ENCODE measurements at places on chromosomes 2 and 18.

GRCh38 chr2:235098269-235098668 is 146.5 kb downstream of the SH3BP4 start:
- peak; percentile 44 for DNase-seq

GRCh38 chr2:176364273-176364977 is 95.2 kb downstream of the MTX2 start:
- DNase-seq: no peak

DNA sequence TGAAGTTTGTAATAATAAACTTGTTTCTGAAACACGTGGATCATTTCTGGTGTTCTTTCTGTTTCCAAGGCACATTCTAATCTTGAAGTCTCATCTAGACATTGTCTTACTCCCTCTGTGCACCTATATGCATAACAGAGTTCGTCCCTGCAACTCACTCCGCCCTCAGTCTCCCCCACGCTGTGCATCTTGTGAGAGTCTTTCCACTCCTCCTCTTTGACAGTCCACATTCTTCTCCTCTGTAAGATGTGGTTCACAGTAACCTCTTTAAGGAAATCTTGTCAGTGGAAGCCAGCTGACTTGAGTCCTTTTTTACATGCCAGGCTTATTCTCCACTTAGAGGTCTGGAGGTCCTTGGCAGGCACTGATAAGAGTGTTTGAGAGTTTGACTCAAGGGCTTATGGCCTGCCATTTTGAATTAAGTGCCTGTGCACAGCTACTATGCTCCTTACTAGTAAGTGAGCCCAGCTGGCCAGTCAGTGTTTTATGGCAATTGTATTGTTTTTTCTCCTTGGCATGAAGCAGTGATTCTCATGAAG is 108.9 kb upstream of the IL1R2 start:
- DNase-seq: peak; percentile 77

GRCh38 chr2:99554238-99554637 is 64.4 kb upstream of the REV1 start:
- no peak for DNase-seq

GRCh38 chr2:38131676-38132075 is 55.7 kb upstream of the CYP1B1 start:
- no peak for DNase-seq

DNA sequence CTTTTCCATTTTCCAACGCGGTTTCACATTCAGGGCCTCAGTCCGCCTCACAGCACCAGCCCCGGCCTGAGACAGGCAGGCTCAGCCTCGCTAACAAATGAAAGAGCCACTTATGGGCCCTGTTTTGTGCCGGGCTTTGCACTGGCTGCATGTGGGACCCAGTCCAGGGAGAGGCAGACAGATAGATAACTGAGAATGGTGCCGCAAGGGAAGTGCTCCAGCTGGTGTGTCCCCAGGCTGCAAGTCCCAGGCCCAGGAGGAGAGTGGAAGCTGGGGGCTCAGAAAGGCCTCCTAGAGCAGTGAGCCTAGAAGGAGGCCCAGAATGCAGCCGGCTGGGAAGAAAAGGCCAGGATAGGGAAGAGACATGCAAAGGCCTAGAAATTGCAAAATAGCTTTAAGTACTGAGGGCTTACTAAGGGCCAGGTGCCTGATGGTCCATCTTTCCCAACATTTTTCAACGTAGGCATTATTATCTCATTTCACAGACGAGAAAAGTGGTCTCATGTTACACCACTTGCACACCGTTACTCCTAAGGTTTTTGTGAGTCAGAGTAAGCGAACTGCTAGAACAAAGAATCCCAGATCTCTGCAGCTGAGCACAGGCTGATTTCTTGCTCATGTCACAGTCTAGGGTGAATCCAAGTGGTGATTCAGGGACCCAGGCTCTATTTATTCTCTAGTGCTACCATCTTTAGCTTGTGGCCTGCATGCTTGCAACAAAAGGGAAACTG is 26.0 kb downstream of the ADRA2B start:
- DNase-seq: peak; percentile 33

GRCh38 chr2:27681841-27682240 is 18.2 kb downstream of the SLC4A1AP start:
- DNase-seq: no peak

- DNase-seq: no peak
These were observed 165.0 kb upstream of the SESTD1 start for GRCh38 chr2:179429597-179429996.

DNA sequence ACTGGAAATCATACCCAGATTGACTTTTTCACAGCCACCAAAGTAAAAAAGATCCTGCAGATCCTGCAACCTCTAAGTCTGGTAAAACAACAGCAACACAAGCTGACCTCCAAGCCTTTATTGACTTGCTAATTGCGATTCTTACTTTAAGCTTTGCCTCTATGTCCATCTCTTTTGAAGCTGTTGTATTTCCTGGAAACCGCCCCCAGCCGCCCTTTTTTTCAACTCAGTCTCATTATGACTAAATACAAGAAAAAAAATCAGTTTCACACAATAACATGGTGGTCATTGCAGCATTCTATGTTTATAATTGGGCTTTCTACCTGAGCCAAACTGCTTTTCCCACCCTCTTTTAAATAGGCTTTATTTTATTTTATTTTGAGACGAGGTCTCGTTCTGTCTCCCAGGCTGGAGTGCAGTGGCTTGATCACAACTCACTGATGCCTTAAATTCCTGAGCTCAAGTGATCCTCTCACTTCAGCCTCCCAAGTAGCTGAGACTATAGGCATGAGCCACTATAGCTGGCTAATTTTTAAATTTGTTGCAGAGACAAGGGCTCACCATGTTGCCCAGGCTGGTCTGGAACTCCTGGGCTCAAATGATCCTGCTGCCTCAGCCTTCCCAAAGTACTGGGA is 76.2 kb downstream of the MOGAT1 start:
- DNase-seq: no peak

- DNase-seq: no peak
These were observed 4.1 kb downstream of the TGFBRAP1 start for GRCh38 chr2:105325389-105325963.

DNA sequence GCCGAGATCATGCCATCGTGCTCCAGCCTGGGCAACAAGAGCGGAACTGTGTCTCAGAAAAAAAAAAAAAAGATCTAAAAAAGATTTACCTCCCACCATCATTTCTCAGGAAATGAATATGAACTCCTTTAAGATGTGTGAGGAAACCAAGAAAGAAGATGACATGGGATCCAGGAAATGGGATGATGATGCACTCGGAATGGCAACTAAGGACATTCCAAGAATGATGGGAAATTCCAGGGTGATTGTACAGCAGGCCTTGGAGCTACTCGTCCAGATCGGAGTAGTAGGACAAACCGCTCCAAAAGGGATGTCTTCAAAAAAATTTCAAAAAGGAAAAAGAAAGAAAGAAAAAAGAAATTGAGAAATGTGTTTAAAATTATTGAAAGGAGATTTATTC is 84.9 kb upstream of the PMAIP1 start:
- no peak for DNase-seq

- DNase-seq: no peak
These were observed 715.6 kb downstream of the EPHA4 start for GRCh38 chr2:220856486-220856885.

DNA sequence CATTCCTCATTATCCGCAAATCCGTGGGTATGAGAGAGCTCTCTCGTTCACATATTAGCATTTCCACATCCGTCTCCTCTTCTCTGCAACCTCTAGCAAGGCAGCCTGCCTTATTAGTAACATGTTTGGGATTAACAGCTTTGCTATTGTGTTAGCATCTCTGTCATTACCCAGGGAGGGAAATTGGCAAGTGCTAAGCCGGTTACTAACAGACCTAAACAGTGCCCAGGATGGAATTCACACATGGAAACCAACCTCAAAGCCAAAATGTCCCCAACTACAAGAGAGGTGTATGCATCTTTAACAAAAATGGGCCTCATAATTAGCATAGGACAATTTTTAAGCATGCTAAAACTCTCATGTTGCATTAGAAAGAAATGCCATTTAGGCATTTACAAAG is 309.0 kb upstream of the MEIS1 start:
- no peak for DNase-seq

DNA sequence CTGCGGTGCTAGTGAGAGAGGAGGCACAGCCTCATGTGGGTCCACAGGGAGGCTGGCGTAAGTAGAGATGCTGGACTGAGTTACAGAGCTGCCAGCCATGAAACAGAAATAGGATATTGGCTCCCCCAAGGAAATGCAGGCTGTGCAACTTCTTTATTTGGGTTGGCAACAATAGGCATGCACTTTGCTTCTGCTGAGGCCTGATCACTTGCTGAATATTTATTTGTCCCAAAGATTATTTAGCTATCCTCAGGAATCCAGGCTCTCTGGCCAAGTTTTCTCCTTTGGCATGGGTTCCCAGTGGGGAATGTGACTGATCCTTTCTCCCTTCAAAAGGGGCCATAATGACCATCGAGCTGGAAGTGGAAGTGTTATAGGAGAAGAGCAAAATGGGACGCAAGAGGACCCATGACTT is 60.0 kb downstream of the MAPK4 start:
- DNase-seq: no peak

- no peak for DNase-seq
These were observed 39.2 kb upstream of the PNPT1 start for GRCh38 chr2:55732854-55733253.

GRCh38 chr2:38438883-38439612 is 62.0 kb upstream of the ATL2 start:
- DNase-seq: no peak

- DNase-seq: no peak
These were observed 85.4 kb downstream of the DPP4 start for GRCh38 chr2:161988589-161988988.

- DNase-seq: no peak
These were observed 54.4 kb upstream of the FOSL2 start for GRCh38 chr2:28338046-28338817.

- no peak for DNase-seq
These were observed 19.0 kb upstream of the TMEM214 start for GRCh38 chr2:27013738-27014137.

- DNase-seq: no peak
These were observed 289.3 kb upstream of the HS6ST1 start for GRCh38 chr2:128607911-128608506.

- no peak for DNase-seq
These were observed 59.3 kb downstream of the CD8B2 start for GRCh38 chr2:106546391-106546990.

DNA sequence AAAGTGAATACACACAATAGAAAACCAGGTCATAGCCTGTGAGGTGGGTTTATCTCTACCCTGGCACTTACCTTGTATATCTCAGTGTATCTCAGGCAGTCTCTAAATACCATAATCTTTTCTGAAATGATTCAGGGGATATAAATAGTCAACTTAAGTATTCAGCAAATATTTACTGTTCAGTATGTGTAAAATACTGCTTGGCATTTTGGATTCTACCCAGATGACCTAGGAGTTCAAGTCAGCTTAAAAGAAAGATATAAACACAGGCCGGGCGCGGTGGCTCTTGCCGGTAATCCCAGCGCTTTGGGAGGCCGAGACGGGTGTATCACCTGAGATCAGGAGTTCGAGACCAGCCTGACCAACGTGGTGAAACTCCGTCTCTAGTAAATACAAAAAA is 23.8 kb downstream of the GRHL1 start:
- no peak for DNase-seq

DNA sequence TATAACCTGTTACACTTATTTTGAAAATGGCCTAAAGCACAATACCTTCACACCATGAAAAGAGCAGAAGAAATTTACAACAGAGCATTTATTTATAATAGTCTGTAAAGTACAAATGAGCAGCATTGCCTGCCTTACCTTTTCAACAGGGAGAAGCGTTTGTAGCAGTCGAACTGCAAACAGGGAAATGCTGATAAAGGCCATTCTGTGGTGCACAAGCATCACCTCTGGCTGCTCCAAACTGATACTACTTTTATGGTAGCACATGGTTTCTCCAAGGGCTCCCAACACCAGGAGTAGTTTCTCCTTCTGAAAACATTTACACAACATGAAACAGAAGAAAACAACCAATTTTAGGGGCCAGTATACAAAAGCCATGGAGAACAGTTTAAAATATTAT is 28.9 kb downstream of the RTTN start:
- no peak for DNase-seq

DNA sequence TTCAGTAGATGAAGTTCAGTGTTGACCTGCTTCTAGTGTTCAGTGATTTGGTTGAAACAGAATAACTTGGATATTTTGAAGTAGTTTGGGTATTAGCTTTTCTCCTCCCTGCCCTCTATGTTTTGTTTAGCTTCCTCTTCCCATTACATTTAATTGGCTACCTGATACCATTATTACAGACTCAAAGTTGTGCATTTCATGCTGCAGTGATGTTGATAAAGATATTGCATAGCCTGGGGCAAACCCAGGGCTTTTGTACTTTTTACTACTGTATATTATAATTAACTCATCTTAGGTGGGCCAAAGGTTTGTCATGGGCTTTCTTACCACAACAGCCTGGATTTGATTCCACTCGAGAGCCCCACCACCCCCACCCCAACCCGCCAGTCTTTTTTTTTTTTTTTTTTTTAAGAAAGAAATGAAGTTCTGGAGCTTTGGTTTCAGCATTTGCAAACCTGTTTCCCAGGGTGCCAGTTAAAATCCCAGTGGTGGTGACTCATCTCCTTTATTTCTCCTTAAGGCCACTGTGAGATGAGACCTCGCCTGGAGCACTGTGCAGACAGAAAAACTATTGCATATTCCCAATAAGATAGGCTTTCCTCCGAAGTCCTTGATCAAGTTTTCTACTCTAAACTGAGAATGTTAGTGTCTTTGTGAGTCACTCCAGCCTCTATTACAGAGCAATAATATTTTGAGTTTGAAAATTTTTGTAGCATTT is 393.7 kb upstream of the FANCL start:
- no peak for DNase-seq

- DNase-seq: no peak
These were observed 313.4 kb upstream of the ID2 start for GRCh38 chr2:8368463-8368862.

DNA sequence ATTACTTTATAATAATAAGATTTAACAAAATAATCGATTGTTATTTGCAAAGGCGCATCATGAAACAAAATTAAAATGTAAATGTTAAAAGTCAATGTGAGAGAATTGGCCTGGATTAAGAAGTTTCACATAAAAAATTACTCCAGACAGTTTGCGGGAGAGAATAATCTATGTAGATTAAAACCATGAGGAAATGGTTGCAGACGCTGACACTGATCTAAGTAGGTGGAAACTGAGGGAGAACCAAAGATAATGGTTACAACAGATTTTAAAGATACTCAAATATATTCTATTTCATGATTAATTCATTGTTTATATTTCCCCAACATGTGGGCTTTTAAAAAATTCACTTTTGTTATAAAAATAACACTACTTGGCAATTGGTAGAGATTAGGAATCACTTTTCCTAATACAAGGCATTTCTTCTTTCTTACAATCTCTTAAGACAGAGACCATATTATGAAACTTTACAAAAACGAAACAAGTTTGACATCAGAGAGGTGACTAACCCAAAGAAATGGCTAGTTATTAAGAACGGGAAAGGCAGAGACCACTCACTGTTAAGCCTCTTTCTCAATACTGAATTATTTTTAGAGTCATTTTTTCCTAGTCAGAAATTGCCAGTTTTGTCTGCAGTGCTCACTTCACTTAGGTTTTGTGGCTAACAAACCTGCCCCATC is 1.6 kb downstream of the KANSL1L start:
- DNase-seq: no peak

Measured in DMS79 (cell line).